Activated CD4-positive, alpha-beta T cell treated with anti-CD3 and anti-CD28 coated beads for 48 hours (primary cell): ENCODE measurements at places on chromosomes 5 and 9.
A peak's percentile ranks its signal among the peaks of the same experiment; 100 is the strongest.

DNA sequence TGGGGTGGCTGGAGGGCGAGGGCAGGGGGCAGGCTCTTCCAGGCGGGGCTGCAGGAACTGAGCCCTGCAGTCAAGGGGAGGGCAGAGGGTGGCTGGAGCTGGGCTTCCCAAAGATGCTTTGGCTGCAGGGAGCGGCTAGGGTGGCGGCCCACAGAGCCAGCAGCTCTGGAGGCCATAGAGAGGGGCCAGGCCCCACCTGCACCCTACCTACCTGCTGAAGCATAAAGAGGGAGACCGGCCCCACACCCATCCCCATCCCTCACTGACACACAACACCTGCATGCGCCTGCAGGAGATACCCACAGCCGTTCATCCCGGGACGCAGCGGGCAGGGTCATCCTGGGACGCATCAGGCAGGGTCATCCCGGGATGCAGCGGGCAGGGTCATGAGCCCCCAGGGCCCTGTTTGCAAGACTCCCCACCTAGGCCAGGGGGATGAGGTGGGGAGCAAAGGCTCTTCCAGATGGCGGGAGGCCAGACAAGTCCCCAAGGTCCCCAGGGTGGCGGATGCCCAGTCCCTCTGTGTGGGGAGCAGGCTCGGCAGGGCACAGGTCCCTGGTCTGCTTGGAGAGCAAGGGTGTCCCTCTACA, 39.8 kb upstream of the NOTCH1 start:
- no peak for DNase-seq

- DNase-seq, result peak; percentile 76
These were observed 13.3 kb upstream of the RECK start for GRCh38 chr9:36023260-36024048.

DNA sequence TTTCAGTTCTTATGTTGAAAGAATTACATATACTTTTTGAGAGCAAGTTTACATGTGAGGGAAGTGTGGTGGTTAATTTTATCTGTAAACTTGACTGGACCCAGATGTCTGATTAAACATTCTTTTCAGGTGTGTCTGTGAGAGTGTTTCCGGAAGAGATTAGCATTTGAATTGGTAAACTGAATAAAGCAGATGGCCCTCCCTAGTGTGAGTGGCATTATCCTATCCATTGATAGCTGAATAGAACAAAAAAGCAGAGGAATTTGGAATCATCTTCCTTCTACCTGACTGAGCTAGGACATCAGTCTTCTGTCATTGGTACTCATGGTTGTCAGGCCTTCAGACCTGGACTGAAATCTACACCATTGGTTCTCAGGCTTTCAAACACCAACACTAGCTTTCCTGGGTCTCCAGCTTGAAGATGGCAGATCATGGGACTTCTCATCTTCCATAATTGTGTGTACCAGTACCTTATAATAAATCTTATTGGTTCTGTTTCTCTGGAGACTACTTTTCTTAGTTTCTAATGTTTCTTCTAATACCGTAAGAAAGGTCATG, 36.6 kb downstream of the NREP start:
- no peak for DNase-seq

DNA sequence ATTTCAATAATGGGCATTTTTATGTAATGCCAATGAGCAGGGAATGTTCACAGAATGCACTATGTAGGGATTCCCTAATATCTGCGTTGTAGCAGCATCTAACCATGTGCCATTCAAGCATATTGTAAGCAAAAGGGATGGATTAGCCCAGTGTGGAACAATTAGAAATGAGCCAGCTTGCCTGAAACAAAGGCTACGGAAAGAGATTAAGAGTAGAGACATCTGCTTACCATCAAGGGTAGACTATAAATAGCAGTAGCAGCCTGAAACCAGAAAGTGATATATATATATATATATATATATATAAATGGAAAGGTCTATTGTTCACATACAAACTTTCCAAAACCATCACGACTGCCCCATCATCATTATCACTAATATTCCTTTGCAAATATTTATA, 31.9 kb upstream of the CEP120 start:
- no peak for DNase-seq

- no peak for DNase-seq
These were observed 135.4 kb upstream of the SGCD start for GRCh38 chr5:156191547-156191946.
